ENCODE measurements at places on chromosomes 5 and 9. TPM values are rescaled to one million over a fixed set of nuclear protein-coding genes. Genes with fewer than 3 reads are reported as not detected.

The ADRB2 gene
- 7.2 TPM for total RNA-seq

The IL31RA gene
- not detected for total RNA-seq

The SMIM33 gene
- total RNA-seq: not detected

The SERF1B gene
- 45.2 TPM for total RNA-seq

The OR2K2 gene
- not detected for total RNA-seq

The NOXA1 gene
- total RNA-seq: 6.3 TPM

The TAF9 gene
- total RNA-seq: 31.8 TPM
